Muscle of arm (tissue), 14 donors: ENCODE measurements at places on chromosomes 1 and 21. TPM values are rescaled to one million over a fixed set of nuclear protein-coding genes. Genes with fewer than 3 reads are reported as not detected.

The PDE4B gene
- polyA plus RNA-seq, result 16.4 TPM

The OR2L5 gene
- polyA plus RNA-seq, result not detected

The C1QTNF12 gene
- not detected for polyA plus RNA-seq

The UBL4B gene
- not detected for polyA plus RNA-seq

The FCGR1A gene
- polyA plus RNA-seq, result 1.8 TPM

The NR1I3 gene
- not detected for polyA plus RNA-seq

The KRTAP10-11 gene
- not detected for polyA plus RNA-seq

The S100A7A gene
- not detected for polyA plus RNA-seq
